ENCODE measurements at places on chromosomes 3 and 15.

DNA sequence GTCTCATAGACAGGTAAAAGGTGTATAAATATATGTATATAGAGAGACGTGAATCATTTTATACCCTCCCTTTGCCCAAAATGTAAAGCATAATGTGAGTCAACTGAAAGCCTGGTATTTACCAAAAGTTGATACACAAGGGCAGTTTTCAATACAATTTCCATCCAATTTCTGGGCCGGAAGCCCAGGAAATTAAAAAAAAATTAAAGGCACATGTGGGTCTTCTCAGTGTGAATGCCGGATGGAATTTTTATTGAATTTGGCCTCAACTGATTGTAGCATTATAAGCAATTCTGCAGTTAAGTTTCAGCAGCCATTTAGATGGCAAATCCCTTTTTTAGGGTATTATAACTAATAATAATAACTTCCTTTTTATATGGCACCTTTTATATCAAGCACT lies 3.3 kb upstream of the CNTN3 start:
- no peak for DNase-seq

GRCh38 chr15:76871930-76872329 lies 33.2 kb downstream of the SCAPER start:
- no peak for DNase-seq

GRCh38 chr15:38961931-38962330 lies 397.3 kb upstream of the RASGRP1 start:
- no peak for DNase-seq

DNA sequence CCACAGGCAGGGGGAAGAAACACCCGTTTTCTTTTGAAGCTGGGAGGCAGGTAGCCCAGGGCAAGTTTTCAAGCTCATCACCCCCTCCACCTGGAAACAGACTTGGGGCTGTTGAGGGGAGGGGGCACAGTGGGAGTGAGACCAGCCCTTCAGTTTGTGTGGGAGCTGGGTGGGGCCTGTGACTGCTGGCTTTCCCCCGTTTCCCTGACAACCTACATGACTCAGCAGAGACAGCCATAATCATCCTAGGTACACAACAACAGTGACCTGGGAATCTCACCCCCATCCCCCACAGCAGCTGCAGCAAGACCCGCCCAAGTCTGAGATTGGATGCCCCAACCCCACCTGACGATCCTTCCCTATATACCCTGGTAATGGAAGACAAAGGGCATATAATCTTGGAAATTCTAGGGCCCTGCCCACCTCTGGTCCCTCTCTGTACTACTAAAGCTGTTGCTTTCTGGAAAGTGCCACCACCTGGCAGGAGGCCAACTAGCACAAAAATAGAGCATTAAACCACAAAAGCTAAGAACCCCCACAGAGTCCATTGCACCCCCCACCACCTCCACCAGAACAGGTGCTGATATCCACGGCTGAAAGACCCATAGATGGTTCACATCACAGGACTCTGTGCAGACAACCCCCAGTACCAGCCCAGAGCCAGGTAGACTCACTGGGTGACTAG lies 422.2 kb upstream of the SGO1 start:
- DNase-seq, result no peak

GRCh38 chr3:71821116-71821515 lies 36.2 kb upstream of the PROK2 start:
- DNase-seq, result no peak

DNA sequence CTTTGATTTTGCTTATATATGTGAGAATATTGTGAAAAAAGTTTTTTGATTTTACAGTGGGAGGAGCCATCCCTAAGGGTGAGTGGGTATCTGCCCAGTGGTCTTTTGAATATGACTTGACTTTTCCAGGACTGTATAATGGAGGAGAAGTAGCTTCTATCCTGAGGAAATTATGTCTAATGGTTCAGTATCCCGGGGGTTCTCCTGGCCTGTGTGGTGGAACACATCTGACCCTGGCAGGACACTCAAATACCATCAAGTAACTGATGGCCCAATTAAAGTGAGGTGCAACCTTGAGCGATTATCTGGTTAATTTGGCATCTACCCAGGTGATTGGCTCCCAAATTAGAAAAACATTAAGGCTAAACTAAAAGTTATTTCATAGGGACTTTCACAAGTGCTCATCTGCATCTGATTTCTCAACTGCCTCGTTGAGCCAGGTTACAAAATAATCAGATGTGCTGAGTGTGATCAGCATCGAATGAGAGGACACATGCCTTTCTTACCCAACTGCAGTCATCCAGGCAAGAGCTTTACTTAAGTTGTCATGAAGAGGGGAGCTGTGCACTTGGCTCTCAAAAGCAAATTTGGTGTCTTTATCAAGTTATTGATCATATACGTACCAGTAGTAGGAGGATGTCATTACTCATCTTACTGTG lies 201.4 kb downstream of the IL5RA start:
- no peak for DNase-seq

DNA sequence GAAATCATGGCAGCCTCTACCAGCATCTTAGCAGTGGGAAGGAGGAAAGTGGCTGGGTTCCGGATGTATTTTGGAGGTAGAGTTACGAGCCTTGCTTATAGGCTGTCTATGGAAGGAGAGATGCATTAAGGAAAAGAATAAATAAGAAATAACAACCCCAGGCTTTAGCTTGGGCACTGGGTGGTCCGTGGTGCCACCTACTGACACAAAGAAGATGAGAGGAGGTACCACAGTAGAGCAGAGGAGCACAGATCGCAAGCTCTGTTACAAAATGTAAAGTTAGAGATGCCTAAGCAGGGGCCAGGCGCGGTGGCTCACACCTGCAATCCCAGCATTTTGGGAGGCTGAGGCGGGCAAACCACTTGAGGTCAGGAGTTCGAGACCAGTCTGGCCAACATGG lies 74.8 kb downstream of the TMEM39A start:
- DNase-seq, result no peak

DNA sequence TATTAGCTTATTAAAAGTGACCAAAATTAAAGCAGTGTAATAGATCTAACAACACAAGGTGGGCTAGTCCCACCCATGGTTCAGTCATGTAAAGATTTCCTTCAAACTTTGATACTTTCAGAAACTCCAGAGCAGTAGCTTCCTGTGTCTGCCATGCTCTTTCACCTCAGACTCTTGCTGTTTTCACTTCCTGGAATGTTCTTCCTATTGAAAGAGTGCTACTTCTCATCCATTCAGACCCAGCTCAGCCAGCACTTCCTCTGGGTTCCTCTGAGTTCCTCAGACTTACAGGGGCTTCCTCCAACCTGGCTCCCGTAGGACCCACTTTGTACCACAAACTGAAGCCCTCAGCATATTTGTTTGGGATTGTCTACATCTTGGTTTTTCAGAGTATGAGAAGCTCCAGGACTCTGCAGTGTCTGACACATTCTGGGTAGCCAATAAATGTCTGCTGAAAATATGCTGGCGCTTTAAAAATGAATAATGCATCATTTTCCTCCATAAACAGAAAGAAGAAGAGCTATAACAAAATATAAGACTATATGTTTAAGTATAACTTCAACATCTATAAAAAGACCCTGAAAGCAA lies 18.0 kb downstream of the NCEH1 start:
- DNase-seq, result no peak

DNA sequence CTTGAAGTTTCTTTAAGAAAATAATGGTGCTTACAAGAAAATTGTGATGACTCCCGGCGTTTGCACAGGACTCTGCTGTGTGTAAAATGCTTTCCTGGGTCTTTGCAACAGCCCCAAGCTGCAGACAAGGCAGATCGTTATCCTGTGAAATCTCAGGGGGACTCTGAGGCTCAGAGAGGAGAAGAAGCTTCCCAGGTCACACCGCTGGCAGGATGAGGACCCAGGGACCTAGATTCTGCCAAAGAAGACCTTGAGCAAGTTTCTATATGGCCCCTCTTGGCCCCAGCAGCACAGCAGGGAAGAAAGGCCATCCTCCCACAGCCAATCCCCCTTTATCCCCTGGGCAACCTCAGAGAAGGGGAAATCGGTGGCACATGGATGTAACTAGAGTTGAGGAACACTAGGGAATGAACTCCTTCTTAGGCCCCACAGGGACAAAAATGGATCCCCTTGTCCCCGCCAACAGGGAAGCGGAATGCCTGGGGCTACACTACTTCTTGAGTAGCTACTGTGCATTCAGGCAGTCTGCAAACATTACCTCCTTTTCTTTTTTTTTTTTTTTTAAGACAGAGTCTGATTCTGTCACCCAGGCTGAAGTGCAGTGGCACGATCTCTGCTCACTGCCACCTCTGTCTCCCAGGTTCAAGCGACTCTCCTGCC lies 72.8 kb downstream of the CPN2 start:
- no peak for DNase-seq

- no peak for DNase-seq
These were observed 499.0 kb upstream of the UBE2E2 start for GRCh38 chr3:22704166-22704565.

GRCh38 chr3:106379251-106379750 lies 510.5 kb upstream of the CBLB start:
- DNase-seq, result no peak

DNA sequence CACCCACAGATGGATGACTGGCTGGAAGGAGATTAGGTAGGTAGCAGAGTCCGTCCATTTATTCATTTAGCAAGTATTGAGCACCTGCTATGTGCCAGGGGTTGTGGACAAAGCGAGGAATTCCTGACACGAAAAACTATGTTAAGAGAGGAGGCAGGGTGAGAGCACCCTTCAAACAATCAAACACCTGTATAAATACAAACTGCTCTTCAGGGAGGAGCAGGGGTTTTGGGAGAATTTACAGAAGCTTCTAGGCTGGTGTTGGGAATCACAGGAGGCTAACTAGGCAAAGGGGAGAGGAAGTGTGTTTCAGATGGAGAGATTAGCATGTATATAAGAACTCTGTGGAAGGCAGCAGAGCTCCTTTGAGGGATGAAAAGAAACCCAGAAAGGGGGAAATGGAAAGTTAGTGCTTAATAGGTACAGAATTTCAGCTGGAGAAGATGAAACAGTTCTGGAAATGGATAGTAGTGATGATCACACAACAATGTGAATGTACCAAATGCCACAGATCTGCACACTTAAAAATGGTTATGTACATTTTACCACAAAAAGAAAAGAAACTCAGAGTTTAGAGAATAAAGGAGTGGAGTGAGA lies 805 bp upstream of the SEC22C start:
- DNase-seq, result no peak

DNA sequence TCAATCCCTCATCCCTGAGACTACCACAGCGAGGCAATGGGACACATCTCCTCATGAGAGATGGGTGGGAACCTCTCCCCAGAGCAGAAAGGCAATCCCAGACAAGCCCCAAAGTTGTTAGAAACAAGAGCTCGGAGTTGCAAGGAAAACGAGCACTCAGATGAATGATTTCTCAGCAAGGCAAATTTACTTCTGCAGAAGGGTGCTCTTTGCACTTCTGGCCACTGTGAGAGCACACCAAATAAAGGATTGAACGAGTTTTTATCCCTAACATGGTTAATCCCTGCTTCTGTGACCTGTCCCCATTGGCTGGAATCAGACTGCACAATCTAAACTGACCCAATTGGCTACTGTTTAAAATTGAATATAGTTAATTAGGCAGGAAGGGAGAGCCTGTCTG lies 339.1 kb upstream of the POU1F1 start:
- no peak for DNase-seq

- DNase-seq, result no peak
These were observed 27.0 kb upstream of the APH1B start for GRCh38 chr15:63250312-63250965.

- no peak for DNase-seq
These were observed 523.1 kb downstream of the ROBO2 start for GRCh38 chr3:77563012-77563411.

DNA sequence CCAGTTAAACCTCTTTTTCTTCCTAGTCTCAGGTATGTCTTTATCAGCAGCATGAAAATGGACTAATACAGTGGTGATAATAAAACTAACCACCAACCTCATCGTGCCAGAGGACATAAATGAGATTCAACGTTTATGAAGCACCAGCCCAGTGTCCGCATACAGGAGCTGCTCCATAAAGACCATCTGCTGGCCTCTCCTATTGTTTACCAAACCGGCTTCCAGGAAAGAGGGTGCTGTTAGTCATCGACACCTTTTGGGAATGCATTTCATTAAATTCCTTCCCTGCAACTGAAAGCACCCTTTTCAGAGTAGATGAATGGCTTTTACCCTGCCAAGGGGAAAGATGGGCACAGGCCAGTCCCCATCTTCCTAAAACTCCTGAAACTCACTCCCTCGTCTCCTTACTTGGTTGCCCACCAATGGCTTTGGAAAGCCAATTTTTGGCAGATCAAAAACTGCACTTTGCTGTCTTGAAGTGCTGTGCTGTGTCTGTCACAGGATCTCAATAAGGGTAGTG lies 122.1 kb downstream of the AQP9 start:
- no peak for DNase-seq

DNA sequence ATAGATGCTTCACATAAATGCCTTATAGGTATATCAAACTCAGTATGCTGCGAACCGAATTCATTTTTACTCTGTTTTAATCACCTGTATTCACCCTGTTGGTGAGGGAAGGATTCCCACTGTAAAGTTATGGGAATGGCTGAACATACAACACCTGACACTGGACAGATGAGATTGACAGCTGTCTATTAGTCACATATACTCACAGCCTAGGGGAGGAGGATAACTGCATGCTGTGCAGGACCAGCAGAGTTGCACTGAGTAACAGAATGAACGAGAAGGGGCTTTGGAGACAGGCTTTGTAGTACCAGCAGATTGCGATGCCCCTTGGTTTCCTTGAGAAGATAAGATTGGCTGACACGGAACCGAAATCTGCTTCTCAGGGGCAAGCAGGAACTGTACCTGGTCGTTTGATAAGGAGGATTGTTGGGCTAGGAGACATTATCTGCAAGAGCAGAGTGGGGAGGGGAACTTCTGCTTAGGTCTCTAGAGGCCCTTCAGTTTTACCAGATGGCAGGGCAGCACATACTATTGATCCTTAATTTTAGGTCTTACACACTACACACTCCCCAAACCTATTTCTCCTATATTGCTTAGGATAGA lies 43.5 kb upstream of the SLC22A13 start:
- DNase-seq, result no peak

DNA sequence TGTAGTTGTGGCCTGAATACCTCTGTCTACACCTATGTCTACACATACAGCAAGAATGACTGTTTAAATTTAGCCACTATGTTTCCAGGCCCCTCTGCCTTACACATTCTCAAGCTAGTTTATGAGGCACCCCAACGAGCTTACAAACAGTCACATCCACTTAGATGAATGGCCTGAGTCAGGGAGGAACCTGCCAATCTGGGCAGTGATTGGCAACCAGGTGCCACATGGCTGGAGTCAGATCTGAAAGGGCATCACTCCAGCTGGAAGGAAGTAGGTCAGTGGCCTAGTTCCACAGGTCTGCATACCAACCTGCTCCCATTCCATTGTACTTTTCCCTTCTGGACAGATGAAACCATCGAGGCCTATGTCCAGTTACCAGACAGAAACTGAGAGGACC lies 136.3 kb downstream of the FOXP1 start:
- DNase-seq, result no peak

- no peak for DNase-seq
These were observed 56.2 kb downstream of the GREM1 start for GRCh38 chr15:32774022-32774421.

DNA sequence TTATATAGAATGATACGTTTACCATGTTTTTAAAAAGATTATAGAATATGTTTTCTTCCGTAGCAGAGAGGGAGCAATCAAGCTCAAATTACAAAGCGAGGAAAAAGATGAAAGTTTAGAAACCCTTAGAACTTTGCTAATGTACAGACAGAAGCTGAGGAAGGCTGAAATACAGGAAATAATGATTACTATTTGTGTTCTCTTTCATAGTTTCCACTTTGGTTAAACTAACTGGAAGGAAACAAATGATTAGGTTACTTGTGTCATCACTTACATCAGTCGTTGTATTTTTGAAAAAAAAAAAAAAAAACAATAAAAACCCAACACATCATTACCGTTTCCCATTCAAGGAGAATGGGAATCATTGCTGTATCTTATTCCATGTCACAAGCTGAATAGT lies 337.8 kb upstream of the CBLB start:
- no peak for DNase-seq
